ENCODE measurements at places on chromosomes 13 and 19.

DNA sequence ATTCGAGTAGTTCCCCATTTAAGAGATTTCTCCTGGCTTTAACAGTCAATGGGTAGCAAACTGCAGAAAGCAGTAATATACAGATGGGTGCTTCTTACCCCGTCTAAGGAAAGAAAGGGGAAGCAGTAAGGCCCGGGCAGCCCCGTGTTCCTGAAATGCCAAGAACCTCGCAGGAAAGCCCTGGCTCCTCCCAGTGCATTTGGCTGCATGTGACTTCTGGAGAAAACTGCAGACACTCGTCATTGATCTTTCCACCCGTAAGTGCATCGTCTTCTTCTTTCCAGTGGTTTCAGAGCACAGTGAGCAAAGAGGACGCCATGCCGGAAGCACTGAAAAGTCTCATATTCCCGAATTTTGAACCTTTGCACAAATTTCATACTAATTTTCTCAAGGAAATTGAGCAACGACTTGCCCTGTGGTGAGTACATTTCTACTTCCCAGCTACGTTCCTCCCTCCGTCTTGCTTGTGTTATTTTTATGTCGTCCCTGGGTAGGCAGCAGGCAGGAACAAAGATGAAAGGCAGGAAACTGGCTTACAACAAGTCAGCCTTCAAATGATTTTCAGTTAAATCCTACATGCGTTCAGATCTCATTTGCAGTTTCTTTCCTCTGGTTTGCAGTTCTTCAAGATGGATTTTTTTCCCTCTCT is 165.2 kb downstream of the STK24 start:
- no peak for DNase-seq

- DNase-seq: no peak
Observed at GRCh38 chr13:93867481-93867880, 612.0 kb downstream of the DCT start.

DNA sequence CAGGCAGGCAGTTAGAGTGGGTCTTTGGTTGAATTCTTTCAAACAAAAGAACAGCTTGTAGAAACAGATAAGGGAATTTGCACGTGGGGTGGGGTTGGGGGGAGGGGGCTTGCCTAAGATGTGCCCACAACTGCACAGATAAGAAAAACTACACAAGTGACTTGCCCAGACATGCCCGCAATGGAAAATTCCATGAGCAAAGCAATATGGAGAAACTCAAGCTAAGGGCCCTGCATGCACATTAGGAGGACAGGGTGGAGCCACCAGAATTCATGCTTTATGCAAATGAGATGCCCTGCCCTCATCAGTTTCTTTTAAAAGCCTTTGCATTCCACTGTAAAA is 755.6 kb upstream of the MIR17HG start:
- DNase-seq: no peak

GRCh38 chr19:2703691-2704216 is 1.3 kb upstream of the GNG7 start:
- DNase-seq: no peak

- no peak for DNase-seq
Observed at GRCh38 chr19:2558543-2558942, 82.6 kb downstream of the GADD45B start.

GRCh38 chr19:34788074-34788473 is 15.1 kb upstream of the ZNF599 start:
- no peak for DNase-seq

GRCh38 chr13:59360108-59360507 is 803.6 kb downstream of the DIAPH3 start:
- no peak for DNase-seq

- DNase-seq: no peak
Observed at GRCh38 chr13:26710166-26710565, 50.4 kb downstream of the GPR12 start.

- no peak for DNase-seq
Observed at GRCh38 chr13:93767180-93767916, 540.7 kb downstream of the GPC6 start.

DNA sequence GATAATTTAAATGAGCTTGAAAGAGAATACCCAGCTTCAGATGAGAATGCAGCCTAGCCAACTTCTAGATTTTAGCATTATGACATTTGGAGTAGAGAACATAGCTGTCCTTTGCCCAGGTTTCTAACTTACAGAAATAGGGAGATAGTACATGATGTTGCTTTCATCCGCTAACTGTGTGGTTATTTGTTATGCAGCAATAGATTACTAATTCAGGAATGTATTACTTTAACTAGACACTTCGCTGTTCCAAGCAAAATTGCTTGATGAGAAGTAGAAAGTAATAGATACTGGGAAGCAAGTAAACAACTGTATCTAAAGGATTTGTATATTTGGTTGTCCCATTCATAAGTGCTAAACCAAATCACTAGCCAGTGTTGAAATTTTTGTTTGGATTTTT is 790.9 kb upstream of the PRR20A start:
- no peak for DNase-seq

- no peak for DNase-seq
Observed at GRCh38 chr13:108084840-108085239, 130.5 kb downstream of the LIG4 start.

DNA sequence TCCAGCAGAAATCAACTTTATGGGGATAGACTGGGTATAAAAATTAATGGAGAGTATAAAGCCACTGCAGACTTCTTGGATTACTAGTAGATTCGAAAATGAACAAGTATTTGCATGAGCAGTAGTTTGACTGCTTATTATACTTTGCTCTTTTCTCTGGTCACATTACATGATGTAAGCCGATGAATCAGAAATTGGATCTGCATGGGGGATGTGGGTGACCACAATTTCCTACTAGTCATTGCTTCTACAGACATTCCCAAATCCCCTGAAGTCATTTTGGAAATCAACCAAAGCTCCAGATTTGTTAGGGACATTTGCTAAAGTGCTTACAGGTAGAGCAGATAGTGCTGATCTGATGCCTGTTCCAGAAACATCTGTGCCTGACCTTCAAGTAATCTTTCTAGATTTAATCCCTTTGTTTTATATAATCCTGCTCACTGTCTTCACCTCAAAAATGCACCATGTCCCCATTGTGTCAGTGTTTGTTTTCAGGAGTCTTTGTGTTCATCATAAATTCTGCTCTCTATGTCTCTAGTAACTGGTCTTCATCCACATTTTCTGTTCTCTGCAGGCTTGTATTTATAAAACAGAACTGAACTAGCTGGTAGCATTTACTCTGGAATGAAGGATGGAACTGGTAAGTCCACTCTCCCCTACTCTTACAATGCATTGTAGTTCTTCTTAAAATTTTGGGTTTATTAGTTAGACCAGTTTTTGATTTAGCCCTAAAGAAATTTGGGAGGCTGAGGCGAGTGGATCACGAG is 201.5 kb upstream of the CSNK1A1L start:
- no peak for DNase-seq

- no peak for DNase-seq
Observed at GRCh38 chr13:110411688-110412059, 104.6 kb downstream of the COL4A2 start.

DNA sequence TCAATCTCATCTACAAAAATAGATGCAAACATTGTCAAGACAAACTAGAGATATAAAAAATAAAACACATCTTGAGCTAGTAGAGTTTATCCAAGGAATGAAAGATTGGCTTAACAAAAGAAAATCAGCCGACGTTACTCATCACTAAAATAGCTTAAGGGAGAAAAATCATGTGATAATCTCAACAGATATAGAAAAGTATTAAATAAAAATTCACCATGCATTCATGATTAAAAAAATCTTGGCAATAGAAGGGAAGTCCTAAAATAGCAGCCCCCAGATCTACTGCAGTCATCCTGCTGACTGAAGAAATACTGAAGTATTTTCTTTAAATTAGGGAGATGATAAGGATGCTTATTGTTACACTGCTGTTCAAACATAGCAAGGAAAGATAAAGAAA is 12.6 kb upstream of the DCLK1 start:
- no peak for DNase-seq

DNA sequence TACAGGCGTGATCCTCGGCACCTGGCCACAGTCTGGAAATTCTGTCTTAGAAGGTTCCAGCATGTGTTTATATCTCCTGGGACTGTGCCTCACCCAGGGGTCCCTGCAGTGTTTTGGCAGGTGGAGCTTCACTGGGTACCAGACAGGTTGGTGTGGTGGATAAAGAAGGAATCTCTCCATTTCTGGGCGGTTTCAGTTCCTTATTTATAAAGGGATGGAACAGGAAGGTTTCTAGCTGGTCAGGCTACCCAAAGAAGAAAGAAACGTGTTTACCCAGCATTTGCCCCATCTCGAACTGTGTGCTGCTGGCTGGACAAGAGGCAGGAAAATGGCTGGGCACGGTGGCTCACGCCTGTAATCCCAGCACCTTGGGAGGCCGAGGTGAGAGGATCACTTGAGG is 9.8 kb downstream of the PNPLA6 start:
- no peak for DNase-seq

- DNase-seq: peak; percentile 100
Observed at GRCh38 chr19:58543826-58544590, at the start of gene TRIM28. TRIM28 (plus strand) TSS chr19:58544064; CDS start chr19:58544758, 694 bp downstream.

- peak; percentile 57 for DNase-seq
Observed at GRCh38 chr19:9323557-9323918, 441 bp upstream of the ZNF559 start.

GRCh38 chr13:30121666-30122065 is 185.7 kb downstream of the KATNAL1 start:
- no peak for DNase-seq

- DNase-seq: no peak
Observed at GRCh38 chr19:16051254-16052025, 24.9 kb upstream of the TPM4 start.

DNA sequence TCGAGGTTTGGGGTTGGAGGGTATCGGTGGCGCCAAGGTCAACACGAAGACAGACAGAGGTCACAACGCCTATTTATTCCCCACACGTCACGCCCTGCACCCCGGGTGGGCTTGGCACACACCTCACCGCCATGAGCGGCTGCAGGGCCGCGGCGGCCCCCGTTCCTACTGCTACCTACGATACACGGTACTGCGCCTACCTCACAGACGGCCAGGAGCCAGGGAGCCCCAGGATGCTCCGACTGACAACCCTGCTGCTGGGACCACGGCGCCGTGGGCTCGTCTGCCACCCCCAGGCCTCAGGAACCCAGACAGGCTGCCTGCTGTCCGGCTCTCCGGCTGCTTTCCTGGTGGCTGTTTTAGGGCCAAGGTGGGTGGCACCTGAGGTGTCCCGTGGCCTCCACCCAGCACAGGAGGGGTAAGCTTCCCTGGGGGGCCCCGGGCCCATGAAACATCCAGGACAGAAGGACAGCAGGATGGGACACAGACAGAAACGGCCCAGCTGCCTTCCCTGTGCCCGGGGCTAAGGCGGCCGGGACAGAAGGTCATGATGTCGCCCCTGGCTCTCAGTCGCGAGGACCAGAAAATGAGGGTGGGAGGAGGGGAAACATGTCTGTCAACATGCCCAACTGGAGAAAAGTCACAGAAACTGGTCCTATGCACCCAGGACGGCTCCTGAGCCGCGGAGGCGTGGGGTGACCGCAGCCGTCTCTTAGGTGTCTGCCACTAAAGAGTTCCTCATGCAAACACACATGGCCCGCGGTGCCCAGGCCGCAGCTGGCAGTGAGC is 15.0 kb upstream of the SLC39A3 start:
- no peak for DNase-seq

DNA sequence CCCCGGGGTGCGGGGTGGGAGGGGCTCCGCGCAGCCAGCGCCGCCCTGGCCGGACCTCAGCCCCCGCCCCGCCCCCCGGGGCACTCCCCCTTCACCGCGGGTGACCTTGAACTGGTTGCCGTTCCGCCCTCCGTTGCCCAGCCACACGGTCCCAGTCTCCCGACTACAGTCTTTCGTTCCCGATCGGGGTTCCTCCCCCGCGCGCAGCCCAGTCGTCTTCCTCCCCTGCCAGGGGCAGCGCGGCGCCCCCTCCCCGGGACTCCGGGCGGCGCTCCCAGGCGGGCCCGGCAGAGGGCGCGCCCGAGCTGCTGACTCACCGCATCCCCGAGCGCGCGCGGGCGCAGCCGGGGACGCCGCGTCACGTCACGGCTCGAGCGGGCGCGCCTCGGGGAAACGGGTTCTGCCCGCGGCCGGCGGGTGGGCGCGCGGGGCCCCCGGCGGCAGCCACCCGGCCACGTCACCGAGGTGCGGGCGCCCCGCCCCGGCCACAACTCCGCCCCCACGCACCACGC is 459 bp downstream of the MIDN start:
- DNase-seq: peak; percentile 89

DNA sequence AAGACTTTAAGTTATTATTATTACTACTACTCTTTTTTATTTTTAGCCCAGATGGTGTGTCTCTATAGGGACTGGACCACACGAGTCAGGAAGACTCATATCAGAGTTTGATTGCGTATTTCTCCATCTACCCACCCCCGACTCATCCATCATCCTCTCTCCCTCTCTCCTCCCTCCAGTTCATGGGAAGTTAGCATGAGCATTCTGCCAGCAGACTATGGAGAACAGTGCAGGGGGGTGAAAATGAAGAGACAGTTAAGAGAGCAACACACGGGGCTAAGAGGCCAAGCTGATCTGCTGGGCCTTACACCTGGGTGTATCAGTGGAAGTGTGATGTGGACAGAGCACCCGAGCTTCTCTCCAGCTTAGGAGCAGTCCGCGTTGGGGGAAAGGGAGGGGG is 95.0 kb downstream of the UQCRFS1 start:
- no peak for DNase-seq

DNA sequence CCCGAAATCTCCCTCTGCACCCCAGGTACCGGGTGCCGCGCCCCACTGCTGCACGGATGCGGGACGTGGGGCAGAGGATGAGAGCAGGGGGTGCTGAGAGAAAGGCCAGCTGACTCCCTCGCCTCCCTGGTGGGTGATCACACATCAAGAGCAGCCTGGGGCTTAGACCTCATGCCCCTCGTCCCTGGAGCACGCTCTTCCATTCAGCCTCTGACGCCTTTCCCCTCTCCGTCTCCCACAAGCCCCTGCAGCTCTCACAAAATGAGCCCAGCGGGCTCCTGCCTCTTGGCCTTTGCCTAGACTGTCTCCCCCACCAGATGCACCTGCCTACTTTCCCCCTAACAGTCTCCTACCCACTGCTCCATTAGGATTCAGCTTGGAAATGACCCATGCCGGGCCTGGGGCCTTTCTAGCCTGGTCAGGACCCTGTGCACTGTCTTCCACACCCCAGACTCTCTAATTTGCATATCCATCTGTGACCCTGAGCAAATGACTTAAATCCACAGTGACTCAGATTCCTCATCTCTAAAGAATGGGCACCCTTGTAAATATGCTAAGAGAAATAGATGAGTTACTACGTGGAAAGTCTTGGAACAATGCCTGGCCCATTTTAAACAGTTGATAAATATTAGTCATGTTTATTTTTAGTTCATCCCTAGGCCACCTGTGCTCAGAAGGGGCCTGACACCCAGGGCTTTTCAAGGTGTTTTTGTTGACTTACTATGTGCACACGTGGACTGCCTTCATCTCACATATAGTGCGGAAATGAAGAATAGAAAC is 582 bp upstream of the PTPRH start:
- DNase-seq: no peak

DNA sequence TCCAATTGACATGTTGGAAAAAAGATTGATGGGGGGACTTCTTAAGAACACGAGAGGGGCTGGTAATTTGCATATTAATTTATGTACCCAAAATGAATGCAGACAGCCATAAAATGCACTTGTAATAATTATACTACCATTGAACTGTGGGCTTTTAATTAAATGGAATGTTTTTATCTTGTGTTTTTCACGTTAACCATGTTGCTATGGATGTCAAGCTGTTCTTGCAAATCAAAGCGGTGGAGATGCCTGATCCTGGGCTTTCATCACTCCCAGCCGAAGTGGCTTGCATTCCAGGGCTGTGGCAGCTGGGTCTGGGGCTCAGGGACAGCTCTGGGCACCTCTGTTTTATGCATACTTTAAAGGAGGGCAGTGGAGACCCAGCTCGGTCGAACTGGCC is 179.4 kb upstream of the TMTC4 start:
- no peak for DNase-seq
